CD4-positive, alpha-beta memory T cell (primary cell): ENCODE measurements at places on chromosomes 4 and X. TPM values are rescaled to one million over a fixed set of nuclear protein-coding genes. Genes with fewer than 3 reads are reported as not detected.
A peak's percentile ranks its signal among the peaks of the same experiment; 100 is the strongest.

GRCh38 chr4:42391355-42391664 is 6.0 kb upstream of the SHISA3 start:
- no peak for DNase-seq

DNA sequence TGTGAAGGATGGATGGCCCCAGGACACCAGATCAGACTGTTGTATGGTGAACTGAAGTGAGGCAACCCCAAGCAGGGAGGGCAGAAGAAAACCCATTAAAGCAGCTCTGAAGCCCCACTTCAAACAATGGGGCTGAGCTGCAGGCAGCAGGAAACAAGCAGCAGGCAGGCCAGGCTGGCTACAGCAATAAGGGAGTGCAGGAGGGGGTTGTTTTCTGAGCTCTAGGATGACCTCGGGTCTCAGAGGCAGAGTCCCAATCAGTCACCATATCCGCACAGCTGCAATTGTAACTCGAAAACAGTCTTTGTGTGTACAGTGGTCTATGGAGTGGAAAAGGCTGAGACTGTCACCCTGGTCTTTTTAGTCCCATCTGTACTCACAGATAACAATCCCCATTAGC is 90.4 kb downstream of the COL4A6 start:
- DNase-seq = no peak

GRCh38 chrX:44280116-44280515 is 63.4 kb downstream of the EFHC2 start:
- DNase-seq = no peak

DNA sequence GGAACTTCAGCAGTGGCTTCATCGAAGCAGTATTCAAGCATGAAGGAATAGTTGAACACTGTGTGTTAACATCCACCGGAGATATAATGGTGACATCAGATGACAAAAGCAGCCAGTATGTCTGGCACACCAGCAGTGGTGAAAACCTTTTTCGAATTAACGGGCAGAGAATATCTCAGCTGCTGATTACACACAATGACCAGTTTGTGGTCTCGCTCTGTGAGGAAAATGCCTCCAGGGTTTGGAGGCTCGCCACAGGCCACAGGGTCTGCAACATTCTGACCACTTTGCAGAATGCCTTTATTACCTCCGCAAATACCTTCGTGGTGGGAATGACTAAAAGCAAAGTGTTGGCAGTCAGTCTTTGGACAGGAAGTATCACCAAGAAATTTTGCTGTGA is 201.5 kb downstream of the NWD2 start:
- no peak for DNase-seq

GRCh38 chrX:107537815-107538214 is 88.4 kb downstream of the FRMPD3 start:
- DNase-seq = peak; percentile 19

- no peak for DNase-seq
Measured at GRCh38 chrX:140123446-140123845, 158.1 kb upstream of the CXorf66 start.

- no peak for DNase-seq
Measured at GRCh38 chr4:89724716-89725115, 112.2 kb downstream of the SNCA start.

The RHOXF1 gene
- 2.1 TPM for total RNA-seq

The CTBP1 gene
- total RNA-seq = 195 TPM

The GAGE10 gene
- not detected for total RNA-seq

The SPANXD gene
- not detected for total RNA-seq

The MAGEA9B gene
- total RNA-seq = not detected
